Activated CD4-positive, alpha-beta T cell treated with anti-CD3 and anti-CD28 coated beads, Interleukin-2, amount 50 U/mL, for 16 hours (primary cell): ENCODE measurements at places on chromosomes 1 and 21.

GRCh38 chr1:244242446-244242845 lies 191.4 kb downstream of the ZBTB18 start:
- no peak for DNase-seq

GRCh38 chr1:2082064-2082463 lies 31.9 kb downstream of the PRKCZ start:
- no peak for DNase-seq

GRCh38 chr1:218867066-218867465 lies 306.6 kb upstream of the LYPLAL1 start:
- no peak for DNase-seq

- no peak for DNase-seq
Observed at GRCh38 chr1:226664413-226665101, 74.5 kb downstream of the ITPKB start.

DNA sequence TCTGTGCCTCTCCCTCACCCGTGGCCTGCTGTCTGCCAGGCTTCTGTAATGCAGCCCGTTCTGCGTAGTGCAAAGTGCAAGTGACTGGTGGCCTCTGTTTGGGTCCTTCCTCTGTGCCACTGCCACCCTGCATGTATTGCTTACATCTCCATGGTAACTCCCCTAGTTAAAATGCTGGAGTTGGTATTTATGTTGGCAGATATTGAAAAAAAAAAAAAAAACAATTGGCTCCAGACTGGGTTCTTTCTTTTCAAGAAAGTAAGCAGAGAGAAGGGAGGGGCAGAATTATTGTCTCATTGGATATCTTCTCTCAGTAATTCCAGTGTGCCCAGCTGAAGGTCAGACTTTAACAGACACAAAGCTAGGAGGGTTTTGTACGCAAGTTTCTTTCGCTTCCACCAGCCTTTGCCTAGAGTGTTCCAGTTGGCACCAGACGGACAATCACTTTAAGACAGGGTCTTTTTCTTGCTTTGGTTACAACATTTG lies 242.3 kb downstream of the PBX1 start:
- DNase-seq, result no peak

- DNase-seq, result no peak
Observed at GRCh38 chr1:67711158-67711854, 26.3 kb downstream of the GADD45A start.

DNA sequence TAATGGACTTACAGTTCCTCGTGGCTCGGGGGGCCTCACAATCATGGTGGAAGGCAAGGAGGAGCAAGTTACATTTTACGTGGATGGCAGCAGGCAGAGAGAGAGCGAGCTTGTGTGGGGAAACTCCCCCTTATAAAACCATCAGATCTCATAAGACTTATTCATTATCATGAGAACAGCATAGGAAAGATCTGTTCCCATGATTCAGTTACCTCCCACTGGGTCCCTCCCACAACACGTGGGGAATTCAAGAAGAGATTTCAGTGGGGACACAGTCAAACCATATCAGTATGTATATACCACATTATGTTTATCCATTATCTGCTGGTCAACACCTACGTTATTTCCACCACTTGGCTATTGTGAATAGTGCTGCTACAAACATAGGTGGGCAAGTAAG lies 352.3 kb upstream of the B3GALT2 start:
- no peak for DNase-seq

GRCh38 chr1:244881552-244882280 lies 17.4 kb upstream of the HNRNPU start:
- no peak for DNase-seq

- peak; percentile 64 for DNase-seq
Observed at GRCh38 chr1:9494936-9495758, 44.1 kb upstream of the SLC25A33 start.

DNA sequence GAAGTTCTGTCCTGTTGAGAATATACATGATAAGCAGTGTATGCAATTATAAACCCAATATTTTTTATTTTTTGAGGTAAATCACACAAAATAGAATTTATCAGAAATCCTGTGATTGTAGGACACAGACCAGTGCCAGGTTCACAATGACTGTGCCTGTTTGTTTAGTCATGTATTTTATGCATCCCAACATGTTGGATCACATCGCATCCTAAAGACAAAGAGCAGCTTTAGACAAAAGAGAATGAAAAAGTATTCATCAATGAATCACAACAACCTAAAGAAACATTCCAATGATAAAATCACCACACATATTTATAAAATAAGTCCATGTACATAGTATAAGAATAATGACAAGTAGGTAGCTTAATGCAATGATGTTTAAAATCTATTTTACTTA lies 53.2 kb upstream of the LRRC8D start:
- DNase-seq, result no peak

DNA sequence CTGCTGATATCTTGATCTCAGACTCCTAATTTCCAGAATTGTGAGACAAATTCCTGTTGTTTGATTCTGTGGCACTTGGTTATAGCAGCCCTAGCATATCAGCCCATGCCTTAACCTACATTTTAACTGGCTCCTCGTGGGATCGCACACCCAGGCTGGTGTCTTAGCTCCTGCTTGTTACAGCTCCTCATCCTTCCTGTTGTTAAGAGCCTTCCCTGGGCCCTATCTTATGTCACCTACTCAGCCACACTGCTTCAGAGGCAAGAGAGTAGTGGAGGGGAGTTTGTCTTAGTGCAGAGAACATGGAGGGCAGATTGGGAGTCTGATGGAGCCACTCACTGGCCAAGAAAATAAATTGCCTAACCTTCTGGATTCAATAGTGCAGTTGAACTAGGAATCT lies 131.0 kb downstream of the ROR1 start:
- DNase-seq, result no peak

DNA sequence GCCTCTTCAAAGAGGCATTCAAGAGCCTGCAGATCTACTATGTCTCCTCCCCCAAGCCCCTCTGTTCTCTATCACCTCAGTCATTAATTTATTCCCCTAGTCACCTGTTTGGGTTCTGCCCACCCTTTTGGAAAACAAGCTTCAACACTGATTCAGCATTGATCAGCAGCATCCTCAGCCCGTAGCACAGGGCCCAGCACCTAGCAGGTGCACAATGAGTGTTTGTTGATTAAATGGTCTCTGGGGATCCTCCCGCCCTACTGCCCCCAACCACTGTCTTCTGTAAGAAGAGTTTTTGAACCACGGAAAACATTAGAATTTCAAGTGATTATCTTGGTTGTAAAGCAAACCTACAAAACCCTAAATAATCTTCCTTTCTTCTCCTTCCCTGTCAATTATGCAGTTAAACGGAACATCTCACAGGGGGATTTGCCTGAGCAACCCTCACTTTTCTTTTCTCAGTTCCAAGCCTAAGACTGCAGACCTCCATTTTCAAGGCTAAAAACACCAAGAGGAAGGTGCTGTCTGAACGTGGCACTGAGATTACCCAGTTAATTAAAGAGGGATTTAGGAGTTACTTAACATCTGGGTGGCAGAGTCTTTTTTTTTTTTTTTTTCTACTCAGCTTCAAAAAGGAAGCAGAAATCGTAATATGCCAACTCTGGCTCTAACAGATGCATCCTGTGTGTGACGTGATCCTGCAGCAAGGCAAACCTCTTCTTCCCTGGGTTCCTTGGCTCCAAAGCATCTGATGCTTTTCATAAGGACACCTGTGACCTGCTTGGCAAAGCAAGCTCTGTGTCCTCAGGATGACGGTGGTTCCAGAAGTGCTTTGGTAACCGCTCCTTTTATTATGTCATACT lies 163.0 kb downstream of the KAZN start:
- no peak for DNase-seq

GRCh38 chr21:38721958-38722357 lies 83.8 kb upstream of the ETS2 start:
- DNase-seq, result no peak

DNA sequence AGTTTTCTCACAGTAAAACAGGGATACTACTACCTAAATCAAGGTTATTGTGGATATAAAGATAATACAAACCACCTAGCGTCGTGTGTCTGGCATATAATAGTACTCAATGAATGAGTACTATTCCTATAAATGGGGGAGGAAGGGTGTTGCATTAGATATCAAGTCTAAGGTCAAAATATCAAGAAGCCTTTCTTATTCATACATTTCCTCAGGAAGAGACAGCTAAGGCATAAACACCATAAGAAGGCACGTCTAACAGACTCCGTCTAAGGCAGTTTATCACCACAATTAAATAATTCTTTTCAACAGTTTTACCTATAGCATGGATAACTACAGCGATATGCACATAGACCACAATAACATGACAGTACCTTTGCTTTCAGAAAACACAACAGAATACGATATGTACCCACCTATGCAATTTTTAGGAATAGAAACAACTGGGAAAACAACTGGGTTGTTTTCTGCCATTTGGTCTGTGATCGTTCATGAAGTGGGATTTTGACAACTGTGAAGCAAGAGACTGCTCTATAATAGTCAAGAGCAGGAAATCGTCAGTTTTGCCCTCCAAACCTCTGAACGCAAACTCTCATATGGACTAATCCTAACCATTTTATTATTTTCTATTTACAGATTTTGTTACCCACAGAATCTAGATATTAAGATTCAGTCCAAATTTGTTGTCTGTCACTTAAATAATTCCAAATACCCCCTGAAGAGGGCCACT lies 53.1 kb downstream of the HNRNPR start:
- no peak for DNase-seq

DNA sequence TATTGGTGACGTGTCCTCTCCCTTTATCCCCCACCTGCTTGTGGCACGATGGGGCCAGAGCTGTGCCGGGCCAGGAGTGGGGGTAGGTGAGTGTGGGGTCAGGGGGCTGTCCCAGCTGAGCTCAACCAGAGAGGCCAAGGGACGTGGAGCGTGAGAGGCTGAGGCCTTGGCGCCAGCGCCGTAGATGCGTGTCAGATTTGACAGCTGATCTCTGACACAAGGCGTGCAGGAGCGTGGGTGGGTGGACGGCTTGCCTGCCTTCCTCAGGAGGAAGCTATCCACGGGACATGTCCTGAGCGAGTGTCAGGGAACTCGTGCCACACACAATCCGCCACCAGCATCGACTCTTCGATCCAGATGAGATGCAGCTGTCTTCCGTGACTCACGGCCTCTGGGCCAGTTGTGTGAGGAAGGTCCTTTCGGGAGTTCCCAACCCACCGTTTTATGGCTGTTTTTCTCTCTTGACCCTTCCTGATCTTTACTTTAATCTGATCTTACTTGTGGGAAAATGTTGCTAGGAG lies 56.7 kb downstream of the SPSB1 start:
- DNase-seq, result no peak

DNA sequence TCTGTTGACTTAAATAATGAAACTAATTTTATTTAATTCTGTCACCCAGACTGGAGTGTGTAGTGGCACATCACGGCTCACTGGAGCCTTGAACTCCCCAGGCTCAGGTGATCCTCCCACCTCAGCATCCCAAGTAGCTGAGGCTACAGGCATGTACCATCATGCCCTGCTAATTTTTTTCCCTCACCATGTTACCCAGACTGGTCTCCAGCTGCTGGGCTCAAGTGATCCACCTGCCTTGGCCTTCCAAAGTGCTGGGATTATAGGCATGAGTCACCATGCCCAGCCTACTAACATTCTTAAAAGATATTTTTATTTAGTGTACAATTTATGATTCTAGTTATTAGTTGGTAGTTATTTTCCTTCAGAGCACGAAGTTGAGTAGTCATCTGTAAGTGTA lies 49.5 kb downstream of the NRDC start:
- DNase-seq, result no peak

- DNase-seq, result no peak
Observed at GRCh38 chr1:54703471-54703870, 12.2 kb upstream of the TTC4 start.

DNA sequence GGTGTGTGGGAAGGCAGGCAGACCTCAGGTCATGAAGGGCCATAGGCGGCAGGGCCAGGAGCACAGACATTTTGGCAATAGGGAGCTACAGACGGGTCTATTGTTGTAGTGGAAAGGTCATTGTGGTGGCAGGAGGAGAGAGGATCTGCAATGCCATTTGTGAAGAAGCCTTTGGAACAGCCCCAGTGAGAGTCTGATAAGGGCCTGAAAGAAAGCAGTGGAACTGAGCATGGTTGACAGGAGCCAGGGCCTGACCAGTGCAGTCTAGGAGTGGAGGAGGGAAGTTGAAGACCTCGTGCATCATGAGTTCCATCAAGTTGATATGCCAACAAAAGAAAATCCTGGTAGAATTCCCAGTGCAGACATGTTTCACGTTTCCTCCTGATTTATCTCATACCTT lies 65.5 kb downstream of the UCK2 start:
- DNase-seq, result no peak

DNA sequence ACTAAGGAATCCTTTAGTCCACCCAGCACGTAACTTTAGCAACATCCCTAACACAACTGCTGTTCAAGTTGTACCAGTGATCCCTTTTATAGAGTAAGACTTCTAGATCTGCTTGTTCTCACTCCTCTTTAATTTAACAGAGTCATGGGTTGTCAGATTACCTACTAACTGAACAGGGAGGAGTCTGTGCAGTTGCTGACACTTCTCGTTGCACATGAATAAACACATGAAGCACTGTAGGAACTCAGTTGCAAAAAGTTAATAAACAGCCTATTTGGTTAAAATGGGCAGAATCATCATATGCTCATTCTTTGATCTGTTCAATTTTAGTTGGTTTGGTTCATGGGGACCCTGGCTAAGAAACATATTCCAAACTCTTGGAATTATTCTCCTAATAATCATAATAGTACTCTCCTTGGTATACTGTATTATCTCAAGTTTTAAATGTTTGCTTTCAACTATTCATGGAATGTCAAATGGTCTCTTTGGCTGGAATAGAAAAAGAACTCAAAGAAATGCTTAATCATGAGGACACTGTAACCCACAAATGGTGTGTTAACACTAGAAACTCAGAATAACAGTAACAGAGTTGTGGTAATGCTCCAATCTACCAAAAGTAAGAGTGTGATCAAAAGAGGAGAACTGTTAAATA lies 15.6 kb downstream of the PLPPR5 start:
- no peak for DNase-seq

GRCh38 chr1:47616036-47616435 lies 178.2 kb downstream of the FOXD2 start:
- no peak for DNase-seq

- DNase-seq, result no peak
Observed at GRCh38 chr21:42793774-42794173, 85.6 kb downstream of the WDR4 start.
